NCI-H526 treated with DMSO at 0.1 percent for 48 hours (cell line): ENCODE measurements at places on chromosomes 5 and 9.

DNA sequence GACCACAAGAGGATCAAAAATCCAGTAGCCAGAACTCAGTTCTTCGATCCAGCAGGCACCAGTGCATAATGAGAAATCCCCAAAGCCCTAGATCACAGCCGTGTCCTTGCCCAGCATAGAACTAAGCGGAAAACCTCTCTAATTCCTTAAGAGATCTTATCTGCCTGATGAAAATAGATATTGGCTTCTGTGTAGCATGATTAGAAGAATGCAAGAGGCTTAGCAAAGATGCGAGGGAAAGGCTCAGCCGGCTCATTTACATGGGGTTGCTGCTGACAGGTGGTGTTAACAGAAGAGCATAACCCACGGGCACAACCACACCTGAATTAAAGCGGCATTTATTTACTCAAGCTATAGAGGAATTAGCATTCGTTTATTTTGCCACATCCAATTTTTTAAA is 400.0 kb upstream of the ADAMTS16 start:
- DNase-seq = peak; percentile 64

- DNase-seq = no peak
Observed at GRCh38 chr9:130933114-130934046, 5.7 kb downstream of the FIBCD1 start.

GRCh38 chr5:111887706-111888105 is 130.7 kb upstream of the NREP start:
- DNase-seq = no peak

DNA sequence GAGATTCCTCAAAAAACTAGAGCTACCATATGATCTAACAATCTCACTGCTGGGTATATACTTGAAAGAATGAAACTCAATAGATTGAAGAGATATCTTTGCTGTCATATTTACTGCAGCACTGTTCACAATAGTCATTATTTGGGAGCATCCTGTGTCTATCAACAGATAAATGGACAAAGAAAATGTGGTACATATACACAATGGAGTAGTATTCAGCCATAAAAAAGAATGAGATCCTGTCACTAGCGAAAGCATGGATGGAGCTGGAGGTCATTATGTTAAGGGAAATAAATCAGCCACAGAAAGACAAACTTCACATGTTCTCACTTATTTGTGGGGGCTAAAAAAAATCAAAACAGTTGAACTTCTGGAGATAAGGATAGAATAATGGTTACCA is 505.7 kb upstream of the ARRDC3 start:
- no peak for DNase-seq

DNA sequence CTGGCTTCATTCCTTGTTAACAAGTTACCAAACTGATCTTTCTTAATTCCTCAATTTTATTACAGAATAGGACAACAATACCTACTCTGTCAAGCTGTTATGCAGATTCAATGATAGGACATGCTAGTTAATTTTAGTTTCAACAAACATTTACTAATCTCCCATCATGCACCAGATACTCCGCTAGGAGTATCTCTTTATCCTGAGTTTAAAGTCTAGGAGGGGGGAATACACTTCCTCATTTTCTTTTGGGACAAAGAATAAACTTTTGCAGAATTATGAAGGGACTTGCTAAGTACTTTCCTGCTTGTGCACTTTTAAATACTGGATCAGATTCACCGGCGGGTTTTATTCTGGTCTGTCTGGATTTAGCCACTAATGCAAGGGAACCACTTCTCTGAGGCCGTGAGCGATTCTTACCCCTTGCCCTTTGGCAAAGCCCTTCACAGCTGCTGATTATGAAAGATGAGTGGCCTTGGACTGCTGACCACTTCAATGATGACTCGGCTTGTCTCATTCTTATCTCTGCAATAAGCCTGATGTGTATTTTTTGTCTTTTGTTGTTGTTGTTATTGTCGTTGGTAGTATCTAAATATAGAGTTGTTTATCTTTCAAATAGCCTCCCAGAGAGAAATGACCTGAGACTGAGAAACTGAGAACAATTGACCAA is 73.9 kb downstream of the RMI1 start:
- no peak for DNase-seq

GRCh38 chr5:13939638-13940037 is 4.8 kb downstream of the DNAH5 start:
- DNase-seq = no peak

DNA sequence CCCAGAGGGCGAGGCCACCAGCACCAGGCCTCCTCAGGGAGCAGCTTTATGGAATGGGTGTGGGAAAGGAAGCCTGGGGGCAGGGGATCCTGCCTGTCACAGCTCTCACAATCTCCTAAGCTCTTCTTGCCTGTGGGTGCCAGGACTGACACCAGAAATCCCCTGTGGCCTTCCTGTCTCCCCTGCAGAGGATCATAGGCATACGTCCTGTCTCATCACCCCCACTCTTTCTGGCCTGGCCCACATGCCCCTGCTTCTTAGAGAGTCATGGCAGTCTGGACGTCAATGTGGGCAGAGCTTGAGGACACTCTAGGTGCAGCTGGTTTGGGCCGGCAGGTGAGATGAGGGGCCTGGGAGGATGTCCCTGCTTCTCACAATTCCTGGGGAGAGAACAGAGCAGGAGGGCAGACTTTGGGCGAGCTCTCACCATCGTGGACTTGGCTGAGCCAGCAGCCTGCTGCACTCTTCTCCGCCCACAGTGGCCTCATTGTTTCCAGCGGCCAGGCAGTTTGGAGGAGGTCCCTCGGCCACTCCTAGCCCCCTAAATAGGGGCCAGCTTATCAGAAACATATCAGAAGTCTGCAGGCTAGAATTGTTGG is 67.3 kb upstream of the ZFR start:
- DNase-seq = peak; percentile 5

GRCh38 chr5:130337179-130337888 is 433.1 kb downstream of the CHSY3 start:
- DNase-seq = no peak

DNA sequence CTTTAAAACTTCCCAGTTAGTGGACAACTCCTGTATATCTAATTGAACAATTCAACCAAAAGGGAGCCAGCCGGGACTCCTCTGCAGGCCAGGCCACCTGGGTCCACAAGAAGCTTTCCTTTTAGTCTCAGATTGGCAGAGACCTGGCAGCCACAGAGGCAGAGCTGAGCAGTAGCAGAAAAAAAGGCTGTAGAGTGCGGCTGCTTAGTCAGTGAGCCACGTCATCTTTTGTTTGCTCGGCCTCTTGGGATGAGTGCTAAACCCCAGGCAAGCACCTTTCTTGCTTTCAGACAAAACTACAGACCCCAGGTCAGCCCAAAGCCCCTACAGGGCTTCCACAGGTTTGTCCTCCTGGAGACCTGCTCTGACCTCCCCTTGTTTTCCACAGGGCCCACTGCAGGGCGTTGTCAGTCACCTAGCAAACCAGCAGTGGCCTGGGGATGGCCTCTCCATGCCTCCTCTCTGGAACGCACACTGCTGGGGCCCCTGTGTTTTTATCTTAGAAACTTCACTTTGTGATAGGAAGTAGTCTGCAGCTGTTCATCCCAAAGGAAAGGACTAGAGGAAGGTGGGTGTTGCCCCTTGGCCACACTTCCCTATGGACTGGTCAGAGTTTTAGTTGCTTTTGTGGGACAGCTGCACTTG is 49.9 kb downstream of the SHB start:
- no peak for DNase-seq
